ENCODE measurements at places on chromosomes 2 and 18. TPM values are rescaled to one million over a fixed set of nuclear protein-coding genes. Genes with fewer than 3 reads are reported as not detected.

RFTN2 gene
- 0.07 TPM for total RNA-seq

TRIM43 gene
- not detected for total RNA-seq

TWIST2 gene
- 66.9 TPM for total RNA-seq

CCDC74A gene
- total RNA-seq, result 6.5 TPM

CYRIA gene
- total RNA-seq, result 1.3 TPM

STK39 gene
- 34.2 TPM for total RNA-seq

LYG1 gene
- total RNA-seq, result not detected

CGREF1 gene
- total RNA-seq, result 29.1 TPM

CD8B2 gene
- total RNA-seq, result not detected

TLX2 gene
- total RNA-seq, result 0.07 TPM

TMEM163 gene
- not detected for total RNA-seq

DNA sequence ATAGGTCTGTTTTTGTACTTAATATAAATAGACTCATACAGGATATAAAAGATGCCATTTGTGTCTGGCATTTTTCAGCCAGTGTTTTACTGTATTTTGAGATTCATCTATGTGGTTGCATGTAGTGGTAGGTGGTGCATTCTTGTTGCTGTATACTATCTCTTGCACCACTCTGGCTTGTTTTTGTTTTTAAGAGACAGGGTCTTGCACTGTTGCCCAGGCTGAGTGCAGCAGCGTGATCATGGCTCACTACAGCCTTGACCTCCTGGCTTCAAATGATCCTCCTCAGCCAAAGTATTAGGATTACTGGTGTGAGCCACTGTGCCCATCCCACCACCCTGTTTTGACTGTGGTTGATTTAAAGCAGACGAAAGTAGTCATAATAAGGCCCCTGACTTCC is 12.6 kb downstream of the HK2 start:
- no peak for DNase-seq

DNA sequence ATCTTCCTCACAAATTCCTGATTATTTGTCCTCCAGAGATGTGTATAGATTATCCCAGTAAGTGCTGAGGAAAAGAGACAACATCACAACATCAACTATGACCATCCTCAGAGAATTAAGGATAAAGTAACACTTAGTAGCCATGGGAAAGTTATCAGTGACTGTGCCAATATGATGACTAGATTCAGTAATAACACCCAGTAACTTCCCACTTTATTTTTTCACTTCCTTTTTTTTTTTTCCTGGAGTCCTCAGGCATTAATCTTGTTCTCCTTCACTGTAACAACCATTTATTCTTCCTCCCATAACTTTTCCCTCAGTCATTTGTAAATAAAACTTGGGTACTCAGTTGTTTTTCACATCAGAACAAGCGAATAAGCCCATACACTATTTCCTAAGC is 16.7 kb upstream of the PID1 start:
- no peak for DNase-seq

DNA sequence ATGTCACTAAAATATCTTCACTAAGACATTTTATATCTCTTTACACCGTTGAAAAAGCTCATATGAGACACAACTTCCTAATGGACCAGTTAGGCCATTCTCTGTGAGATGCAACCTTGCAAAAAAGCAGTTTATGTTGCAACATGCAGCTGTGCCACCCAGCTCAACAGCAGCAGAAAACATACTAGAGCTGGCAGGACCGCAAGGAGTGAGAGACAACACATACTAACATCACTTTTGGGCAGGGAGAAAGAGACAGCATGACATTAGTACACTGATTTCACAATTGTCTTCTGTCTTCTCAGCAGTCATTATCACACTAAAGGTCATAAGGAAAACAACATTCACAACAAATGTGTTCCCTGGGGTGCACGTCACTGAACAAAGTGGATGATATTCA is 122.9 kb downstream of the EPB41L3 start:
- no peak for DNase-seq

- no peak for DNase-seq
These were observed 13.0 kb upstream of the APCDD1 start for GRCh38 chr18:10441472-10441871.

GRCh38 chr2:38483776-38484501 is 106.9 kb upstream of the ATL2 start:
- DNase-seq, result no peak

GRCh38 chr2:218009231-218009630 is 6.4 kb upstream of the TNS1 start:
- no peak for DNase-seq

- no peak for DNase-seq
These were observed 23.3 kb upstream of the RMC1 start for GRCh38 chr18:23479829-23480505.

DNA sequence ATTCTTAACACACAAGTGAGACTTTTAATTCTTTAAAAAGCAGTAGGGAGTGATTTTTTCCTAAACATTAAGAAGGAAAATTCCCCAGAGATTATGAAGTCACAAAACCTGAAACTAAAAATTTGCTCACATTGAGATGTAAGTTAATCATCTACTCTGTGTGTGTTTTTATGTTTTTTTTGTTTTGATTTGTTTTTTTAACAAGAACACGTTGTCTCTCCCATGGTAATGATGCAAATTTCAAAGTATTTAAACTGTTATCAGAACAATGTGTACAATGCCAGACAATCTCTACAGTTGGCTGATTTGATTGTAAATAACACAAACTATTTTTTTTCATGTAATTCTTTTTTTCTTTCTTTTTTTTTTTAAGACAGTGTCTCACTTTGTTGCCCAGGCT is 71.5 kb downstream of the COLEC12 start:
- DNase-seq, result no peak

- no peak for DNase-seq
These were observed 10.9 kb upstream of the OSBPL1A start for GRCh38 chr18:24408496-24408895.

DNA sequence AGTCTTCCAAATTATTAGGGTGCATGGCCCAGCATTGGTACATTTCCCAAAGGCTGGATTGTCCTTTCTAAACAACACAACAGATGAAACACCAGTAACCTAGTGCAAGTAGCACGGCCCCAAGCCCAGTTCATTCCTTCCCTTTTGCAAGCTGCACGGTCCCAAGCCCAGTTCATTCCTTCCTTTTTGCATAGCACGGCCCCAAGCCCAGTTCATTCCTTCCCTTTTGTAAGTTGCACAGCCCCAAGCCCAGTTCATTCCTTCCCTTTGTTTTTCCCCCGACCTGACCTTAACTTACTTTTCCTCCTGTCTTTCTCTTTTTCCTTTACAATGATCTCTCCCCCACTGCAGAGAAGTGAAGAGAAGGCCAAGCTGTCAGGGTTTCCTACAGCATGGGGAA is 60.9 kb downstream of the C18orf63 start:
- no peak for DNase-seq

DNA sequence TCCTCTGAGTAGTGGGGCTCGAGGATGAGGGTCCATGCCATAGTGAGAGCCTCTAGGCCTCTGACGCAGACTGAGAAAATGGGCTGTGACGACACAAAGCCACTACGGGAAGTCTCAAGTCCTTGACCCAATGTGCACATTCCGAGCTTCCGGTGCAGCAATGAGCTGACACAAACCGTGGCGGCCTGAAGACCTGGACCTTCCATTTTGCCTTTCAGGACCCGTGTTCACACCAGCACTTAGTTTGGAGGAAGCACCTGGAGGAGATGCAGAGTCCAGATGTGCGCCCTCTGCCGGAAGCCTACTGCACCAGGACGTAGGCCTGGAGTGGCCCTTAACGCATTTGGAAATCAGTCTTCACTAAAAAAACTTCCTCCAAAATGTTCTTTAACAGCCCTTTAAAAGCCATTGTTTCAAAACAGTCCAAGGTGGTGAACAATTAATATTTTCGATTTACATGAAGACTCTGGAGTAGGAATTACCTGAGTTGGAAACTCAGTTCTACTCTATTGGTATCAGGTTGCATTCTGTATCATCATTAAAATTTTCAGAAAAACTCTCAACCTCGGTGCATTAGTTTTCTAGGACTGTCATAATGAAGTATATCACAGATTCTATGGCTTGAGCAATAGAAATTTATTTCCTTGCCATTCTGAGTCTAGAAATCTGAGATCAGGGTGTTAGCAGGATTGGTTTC is 33.9 kb downstream of the BMP10 start:
- no peak for DNase-seq

DNA sequence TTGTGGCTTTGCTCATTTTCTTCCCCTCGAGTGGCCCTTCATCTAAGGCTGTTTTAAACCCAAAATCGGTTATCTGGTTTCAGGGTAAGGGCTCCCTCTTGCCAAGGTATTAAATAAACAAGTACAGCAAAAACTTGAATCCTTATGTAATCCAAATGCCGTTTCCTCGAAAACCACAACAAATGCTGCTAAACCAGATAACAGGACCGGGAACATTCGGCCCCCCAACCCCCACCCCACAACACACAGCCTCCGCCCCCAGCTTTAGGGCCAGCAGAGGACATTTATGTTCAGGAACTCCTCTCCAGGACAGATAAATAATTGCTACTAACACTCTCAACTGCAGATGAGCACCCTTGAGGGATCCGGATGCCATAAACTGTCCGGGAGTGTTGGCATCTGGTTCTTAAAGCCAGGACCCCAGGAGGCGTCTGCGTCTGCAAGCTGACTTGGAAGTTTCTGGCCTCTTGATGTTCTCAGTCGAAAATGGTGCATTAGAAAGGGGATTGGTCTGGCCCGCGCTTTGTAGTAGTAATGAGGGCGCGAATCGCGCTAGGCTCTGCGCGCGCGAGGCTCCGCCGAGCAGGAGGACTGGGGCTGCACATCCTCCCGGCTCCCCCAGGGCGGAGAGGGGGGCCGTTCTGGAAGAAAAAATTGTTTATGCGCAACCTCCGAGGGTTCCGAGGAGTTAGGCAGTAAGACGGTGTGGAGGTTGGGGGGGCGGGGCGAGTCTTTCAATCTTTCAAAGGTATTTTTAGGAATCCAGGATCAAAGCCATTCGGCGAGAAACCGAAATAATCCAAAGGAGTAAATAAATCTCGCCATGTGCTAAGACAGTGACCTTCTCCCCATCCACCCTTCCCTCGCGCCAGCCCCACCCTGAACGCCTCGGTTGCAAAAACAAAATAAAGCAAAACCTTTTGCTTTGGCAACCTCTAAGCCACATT is 3.9 kb upstream of the ID2 start:
- peak; percentile 74 for DNase-seq

DNA sequence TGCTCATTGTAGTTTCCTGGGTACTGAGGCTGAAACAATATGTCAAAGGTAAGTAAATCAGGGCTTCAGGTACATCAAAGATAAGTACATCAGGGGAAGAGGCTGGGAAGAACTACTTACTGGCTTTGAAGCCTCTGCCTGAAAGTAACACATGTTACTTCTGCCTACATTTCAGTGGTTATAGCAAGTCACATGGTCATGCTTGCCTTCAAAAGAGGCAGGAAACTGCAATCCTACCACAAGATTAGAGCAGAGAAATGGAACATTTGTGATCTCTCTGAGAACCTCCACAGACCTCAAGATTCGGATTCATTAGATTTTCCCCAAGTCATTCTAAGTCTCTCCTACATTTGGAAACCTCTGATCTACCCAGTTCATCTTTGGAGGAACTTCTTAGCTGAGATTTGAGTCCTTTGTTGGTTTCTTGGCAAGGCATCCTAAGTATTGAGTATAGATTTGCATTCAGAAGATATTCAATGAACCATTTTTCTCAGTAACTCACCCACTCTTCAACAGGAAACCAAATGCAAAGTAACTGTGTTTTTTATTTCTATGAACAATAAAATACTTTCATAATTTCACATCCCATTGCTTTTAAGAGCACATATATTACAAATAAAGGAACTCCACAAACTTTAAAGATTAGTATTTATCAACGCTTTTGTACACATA is 48.5 kb upstream of the CCDC195 start:
- DNase-seq, result no peak

DNA sequence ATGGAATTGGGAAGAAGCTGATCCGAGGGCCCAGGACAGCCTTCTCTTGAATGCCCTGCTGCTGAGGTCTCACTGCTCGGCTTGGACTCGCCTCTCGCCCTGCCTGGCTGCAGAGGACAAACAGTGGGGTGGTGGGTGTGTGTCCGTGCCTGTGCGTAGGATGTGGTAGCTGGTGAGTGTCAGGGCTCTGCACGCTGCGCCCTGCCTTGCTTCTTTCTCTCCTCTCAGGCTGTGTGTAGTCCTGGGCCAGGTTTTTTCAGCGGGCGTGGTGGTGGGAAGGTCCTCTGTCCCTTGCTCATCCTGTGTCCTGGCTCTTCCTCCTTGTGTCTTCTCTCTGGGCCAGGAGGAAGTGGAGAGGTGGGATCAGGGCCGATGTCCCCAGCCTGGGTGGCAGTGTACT is 44.8 kb downstream of the RRM2 start:
- no peak for DNase-seq

DNA sequence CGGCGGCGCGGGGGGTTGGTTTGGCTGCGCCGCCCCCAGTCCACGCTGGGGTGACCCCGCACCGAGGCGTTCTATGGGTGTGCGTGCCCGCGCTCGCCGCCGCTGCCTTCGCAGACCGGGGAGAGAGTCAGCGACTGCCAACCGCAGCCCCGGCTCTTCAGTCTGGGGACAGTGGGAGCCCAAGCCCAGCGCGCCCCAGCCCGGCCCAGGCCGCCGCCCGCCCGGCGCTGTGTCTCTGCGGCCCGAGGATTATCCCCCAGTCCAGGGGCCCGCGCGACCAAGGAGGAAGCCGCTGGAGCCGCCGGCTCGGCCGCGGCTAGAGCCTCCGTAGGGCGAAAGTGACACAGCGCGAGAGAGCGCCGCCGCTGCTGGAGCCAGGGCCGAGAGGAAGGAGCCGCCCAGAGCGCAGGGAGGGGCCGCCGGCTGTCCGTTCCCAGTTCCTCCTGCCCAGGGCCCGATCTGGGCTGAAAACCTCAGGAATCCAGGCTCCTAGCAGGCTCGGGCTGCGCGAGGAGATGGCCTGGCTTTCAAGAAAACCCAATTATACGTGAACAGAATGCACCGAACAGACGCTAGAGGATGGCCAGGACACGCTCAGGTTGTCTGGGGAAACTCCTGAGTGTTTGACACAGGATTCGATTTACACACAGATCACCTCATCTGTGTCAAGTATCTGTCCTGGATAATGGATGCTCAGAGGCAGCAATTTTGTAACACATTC is 2.4 kb downstream of the CTIF start:
- DNase-seq, result peak; percentile 73

GRCh38 chr2:164439885-164440284 is 181.4 kb downstream of the GRB14 start:
- DNase-seq, result no peak

DNA sequence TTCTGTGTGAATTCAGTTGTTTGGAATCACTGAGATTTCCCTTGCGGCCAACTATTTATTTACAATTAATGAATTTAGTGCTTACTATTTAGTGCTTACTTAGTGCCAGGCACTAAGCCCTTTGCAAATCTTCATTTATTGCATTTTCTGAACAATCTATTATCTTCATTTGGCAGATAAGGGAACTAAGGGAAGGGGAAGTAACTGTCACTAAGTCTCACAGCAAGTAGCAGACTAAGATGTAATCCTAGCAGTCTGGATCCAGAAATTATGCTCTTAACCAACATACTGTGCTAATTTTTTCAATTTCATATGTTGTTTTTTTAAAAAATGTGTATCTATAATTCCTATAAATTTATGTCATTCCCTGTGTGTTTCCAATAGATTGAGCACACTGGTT is 214.4 kb upstream of the EPC2 start:
- no peak for DNase-seq

GRCh38 chr2:237878321-237879057 is 19.1 kb downstream of the RAMP1 start:
- DNase-seq, result no peak

- DNase-seq, result no peak
These were observed 31.7 kb downstream of the GPR39 start for GRCh38 chr2:132448331-132448730.
